ENCODE measurements at places on chromosomes 11 and 22.

DNA sequence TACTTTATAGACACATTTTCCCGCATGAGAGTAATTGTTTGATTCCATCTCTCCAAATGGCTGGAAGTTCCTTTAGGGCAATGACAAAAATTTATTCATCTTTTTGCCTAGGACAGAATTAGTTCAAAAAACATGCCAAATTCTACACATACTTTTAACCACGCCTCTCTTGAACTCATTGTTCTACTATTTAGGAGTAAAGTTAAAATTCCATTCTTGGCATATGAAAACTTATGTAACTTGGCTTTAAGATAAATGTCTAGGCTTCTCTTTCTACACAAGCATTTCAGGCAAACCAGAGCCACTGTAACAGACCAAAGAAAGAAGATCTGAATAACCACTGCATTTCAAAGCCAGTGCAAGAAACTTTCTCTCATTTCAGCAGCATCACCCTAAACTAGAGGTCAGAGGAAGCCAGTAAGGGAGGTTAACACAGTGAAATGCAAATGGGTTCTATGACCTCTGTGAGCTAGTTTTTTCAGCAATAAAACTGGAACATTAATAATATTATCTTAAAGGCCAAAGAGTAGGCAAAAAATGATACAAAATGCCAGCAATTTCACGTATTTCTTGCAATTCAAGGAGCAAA lies 73.0 kb downstream of the RSF1 start:
- no peak for DNase-seq

GRCh38 chr11:83918476-83918875 lies 632.3 kb upstream of the CCDC90B start:
- DNase-seq: no peak

- DNase-seq: no peak
Observed at GRCh38 chr11:20056950-20057943, 103.0 kb downstream of the DBX1 start.

DNA sequence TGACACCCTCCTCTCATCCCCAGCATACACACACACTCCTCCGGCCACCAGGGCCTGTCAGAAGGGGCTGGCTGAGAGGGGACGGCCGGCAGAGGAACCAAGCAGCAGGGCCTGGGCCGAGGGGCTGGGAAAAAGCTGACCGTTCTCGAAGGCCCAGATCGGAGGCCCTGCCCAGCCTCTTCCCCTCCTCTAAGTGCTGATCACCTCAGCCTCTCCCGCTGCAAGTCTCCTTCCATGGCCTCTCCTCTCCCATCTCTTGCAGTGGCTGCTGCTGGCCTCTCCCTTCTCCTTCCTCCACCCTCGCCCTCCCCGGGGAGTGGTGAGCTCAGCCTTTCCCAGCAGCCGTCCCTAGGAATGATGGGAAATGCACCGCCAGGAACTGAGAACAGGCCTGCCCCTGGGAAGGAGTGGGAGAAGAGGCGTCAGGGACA lies 39.6 kb downstream of the ARRB1 start:
- DNase-seq: no peak

GRCh38 chr22:24576778-24577177 lies 16.1 kb downstream of the LRRC75B start:
- DNase-seq: no peak

GRCh38 chr11:81207421-81208054 lies 1526.1 kb downstream of the FAM181B start:
- no peak for DNase-seq

- DNase-seq: no peak
Observed at GRCh38 chr11:108975641-108976071, 310.8 kb downstream of the DDX10 start.

GRCh38 chr11:2091786-2092463 lies 47.3 kb downstream of the IGF2 start:
- DNase-seq: no peak

DNA sequence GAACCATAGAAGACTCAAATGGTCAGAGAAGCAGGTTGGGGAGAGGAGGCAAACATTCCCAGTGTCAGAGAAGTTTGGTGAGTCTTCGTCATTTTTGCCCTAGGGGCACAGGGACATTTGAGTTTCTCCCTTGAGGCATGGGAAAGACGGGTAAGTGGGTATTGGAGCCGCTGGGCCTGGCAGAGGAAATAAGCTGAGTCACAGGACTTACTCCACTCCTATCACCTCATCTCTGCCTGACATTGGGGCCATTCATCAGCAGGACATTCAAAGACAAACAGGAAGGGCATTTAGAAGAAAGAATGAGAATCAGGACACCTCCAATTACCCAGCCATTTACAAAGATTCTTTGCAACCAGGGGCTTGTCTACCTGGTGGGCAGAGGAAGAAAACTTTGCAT lies 100.7 kb upstream of the SEZ6L start:
- no peak for DNase-seq

DNA sequence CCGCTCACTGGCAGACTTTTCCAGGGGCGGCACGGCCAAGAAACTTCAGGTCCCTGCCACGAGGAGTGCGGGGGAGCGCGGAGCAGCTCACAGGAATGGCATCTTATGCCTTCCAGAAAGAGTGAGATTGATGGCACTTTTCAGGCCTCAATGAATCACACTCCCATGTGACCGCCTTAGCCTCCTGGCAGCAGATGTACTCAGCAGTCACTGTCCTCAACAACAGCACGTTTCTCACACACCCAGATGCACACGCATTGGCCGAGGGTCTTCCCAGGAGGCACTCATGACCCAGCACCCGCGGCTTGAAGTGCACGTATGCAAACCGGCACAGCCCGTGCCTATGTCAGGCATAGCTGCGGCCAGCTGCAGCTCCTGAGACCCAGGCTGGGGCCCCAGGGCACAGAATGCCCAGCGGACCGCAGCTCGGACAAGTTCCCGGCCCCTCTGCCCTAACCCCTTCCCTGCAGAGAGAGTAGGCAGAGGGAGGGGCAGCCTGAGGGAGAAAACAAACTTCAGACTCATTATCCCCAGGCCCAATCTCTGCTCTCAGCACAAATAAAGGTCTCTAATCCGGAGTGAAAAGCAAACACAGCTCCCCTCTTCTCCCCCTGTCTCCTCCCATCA lies 48.3 kb downstream of the RPUSD4 start:
- no peak for DNase-seq

DNA sequence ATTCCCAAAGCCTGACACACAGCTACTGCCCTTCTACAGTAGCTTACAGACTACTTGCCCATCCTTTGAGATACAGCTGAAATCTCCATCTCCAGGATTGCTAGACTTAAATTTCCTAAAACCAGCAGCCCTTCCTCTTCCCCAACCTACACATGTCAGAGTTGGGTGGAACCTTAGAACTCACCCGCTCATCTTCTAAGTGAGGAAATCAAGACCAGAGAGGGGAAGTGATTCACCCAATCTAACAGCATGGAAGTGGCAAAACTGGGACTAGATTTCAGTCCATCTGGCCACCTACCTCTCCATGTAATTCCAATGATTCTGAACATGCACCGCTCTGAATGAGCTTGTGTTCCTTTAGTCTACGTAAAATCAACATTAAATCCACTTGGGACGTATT lies 1.0 kb upstream of the TMEM86A start:
- DNase-seq: no peak

DNA sequence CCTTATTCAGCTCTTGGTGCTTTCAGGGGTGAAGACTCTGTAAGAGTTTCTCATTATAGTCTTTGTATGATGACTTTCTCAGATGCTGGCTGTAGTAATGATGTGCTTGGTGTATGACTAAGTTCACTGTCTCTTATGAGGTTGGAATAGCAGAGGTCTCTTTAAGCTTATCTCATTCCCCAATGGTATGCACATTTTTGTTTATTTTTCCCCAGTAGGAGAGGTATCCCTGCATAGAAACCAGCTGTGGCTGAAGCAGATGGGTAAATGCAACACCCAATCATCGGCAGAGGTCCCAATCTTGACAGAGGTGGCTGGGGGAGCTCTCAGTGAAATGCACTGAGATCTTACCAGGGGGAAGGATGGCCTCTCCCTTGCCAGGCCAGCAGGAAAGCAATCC lies 34.6 kb downstream of the BBOX1 start:
- DNase-seq: no peak

GRCh38 chr11:304061-304506 lies 3.5 kb upstream of the IFITM2 start:
- no peak for DNase-seq

DNA sequence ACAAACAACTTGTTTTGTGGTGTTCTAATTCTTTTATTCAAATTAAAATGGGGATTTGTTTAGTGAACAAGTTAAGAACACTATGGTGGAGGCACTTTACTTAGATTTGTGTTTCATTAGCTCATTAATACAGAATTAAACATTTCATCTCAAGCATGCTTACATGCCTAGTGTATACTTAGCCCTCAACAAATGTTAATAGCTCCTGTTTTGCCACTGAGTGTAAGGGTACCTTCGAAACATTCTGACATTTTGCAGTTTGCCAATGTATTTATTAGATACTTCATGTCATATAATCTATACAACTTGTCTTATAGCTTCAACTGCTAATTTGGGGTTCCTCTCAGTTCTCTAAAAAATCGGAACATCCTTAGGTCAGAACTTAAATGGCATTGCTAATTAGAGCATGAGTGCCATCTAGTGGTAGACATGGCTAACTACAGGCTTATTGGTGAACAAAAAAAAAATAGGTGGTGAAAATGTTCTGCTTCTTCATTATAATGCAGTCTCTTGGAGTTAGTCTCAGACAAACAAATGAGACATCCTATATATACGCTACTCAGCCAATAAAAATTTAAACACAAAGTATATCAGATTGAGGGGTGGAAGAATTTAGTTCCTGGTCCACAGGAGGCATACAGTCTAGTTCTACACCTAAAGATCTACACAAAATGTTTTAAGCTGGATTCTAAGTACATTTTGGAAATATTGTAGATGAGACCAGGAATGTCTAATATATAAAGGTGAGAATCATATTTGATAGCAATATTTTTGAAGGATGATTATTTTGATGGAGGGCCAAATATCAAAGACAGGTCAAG lies 4.9 kb upstream of the CNTN5 start:
- DNase-seq: no peak
